ENCODE measurements at places on chromosomes 1 and 21. TPM values are rescaled to one million over a fixed set of nuclear protein-coding genes. Genes with fewer than 3 reads are reported as not detected.

SGIP1 gene
- 11.7 TPM for polyA plus RNA-seq

F5 gene
- polyA plus RNA-seq: 5.2 TPM

ANKRD35 gene
- 3.3 TPM for polyA plus RNA-seq

ATF3 gene
- 9.0 TPM for polyA plus RNA-seq

TTC13 gene
- polyA plus RNA-seq: 7.5 TPM

Measured in testis (tissue), 5 donors.